Stimulated activated naive CD4-positive, alpha-beta T cell treated with Interleukin-2 at 50 U/mL for 16 hours (primary cell): ENCODE measurements at places on chromosomes 2 and 18.

- no peak for DNase-seq
Observed at GRCh38 chr2:172162739-172163336, 60.1 kb upstream of the DLX2 start.

DNA sequence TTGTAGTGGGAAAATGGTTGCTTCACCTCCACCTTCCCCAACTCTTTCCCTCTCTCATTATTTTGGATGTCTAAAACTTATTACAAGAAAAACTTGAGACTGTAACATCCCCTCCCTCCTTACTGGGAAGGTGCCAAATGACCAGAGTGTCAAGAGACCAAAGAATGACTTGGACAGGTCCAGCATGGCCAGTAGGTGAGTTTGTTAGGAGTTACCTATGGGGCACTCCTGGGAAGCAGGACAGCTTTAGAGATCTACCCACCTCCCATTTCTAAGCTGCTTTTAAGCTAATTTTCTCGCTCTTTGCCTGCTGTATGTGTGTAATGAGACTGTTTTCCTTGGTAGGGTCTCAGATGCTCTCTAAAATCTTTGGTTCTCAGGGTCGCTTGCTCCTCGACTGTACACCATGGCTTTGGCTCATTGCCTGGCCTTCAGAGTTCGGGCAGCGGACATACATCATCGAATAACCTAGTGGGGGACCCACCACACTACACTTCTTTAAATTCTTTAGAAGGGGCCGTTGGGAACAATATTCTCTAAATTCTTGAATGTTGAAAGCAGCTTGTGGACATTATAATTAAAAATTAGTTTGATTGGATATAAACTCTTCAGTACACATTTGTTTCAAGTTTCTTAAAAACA, 45.2 kb downstream of the SLC30A6 start:
- DNase-seq: no peak

- DNase-seq: no peak
Observed at GRCh38 chr18:77052983-77053309, 79.6 kb downstream of the MBP start.

GRCh38 chr2:231399853-231400680, 4.6 kb downstream of the B3GNT7 start:
- DNase-seq: no peak

- no peak for DNase-seq
Observed at GRCh38 chr2:235390816-235391194, 103.0 kb upstream of the AGAP1 start.

GRCh38 chr2:221567809-221568208, 4.3 kb downstream of the EPHA4 start:
- DNase-seq: no peak

GRCh38 chr2:103327386-103327785, 565.6 kb downstream of the TMEM182 start:
- DNase-seq: no peak

DNA sequence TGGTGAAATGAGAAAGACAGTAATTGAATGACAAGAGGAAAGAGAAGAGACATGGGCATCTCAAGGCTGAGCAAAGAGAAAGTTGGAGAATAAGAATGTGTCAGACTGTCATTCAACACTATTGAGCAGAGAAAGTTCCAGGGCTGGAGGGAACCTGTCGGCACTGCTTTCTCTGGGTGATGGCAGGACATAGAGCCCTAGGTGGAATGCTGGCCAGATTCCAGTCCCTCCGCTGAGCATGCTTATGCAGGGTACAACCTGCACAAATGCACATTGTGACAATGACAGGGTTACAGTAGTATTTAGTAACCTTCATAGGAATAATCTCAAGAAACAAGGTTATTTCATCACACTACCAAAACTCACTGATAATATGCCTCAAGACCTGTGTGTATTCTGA, 582.8 kb downstream of the ADCYAP1 start:
- DNase-seq: no peak

- DNase-seq: no peak
Observed at GRCh38 chr2:135245071-135245470, 193.0 kb downstream of the RAB3GAP1 start.

DNA sequence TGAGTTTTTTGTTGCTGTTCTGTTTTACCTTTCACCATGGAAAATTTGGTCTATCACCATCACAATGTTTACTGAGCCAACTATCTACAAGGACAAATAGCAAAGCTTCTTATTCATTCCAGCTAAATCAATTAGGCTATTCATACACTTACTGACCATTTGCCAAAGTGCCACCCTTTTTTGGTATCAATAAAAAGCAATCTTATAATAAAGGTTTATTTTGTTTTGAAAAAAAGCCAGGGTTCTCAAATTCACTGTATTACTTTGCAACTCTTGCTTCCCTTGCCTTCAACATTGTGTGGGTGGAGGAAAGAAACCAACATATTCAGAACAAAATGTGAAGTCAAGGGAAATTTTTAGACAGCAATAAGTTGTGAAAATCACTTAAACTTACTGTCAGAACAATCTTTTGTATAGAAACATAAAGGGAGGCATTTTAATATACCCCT, 15.3 kb downstream of the PELI1 start:
- no peak for DNase-seq

- no peak for DNase-seq
Observed at GRCh38 chr2:222214885-222215284, 83.9 kb downstream of the PAX3 start.

GRCh38 chr2:174750923-174751441, 13.3 kb downstream of the CHRNA1 start:
- peak; percentile 50 for DNase-seq

DNA sequence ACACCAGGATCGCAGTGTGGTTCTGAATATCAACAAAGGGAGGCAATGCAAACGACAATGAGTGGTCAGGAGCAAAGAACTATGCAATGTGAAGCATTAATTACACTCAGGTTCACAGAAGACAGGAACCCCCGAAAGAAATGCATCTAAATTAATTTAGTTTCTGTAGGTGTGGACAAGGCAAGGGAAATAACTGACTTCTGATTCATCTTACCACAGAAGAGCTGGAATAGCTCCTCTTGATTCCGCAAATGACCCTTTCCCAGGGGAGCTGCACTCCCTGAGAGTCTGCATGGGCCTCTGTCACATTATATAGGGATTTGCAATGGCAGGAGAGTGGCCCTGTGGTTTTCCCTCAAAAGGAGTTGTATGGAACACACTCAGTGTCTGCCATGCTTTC, 263.9 kb upstream of the APCDD1 start:
- no peak for DNase-seq

GRCh38 chr2:148508878-148509287, 135.7 kb upstream of the EPC2 start:
- no peak for DNase-seq

DNA sequence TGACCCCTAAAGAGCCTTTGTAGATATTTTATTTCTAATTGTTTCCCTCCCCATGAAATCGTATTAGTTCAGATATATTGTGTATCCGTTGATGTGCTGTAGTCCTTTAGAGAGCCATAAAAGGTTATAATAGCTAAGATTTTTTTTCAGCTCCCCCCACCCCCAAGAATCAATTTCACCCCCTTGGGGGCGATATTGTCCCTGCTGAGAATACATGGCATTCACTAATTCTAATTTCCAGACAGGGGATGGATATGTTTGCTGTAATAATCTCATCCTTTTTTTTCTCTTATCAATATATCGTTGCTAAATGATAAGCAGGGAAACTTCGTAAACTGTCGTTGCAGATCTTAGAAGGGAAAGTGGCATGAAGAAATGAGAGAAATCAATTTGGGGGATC, 530.7 kb downstream of the TMEM182 start:
- DNase-seq: no peak

DNA sequence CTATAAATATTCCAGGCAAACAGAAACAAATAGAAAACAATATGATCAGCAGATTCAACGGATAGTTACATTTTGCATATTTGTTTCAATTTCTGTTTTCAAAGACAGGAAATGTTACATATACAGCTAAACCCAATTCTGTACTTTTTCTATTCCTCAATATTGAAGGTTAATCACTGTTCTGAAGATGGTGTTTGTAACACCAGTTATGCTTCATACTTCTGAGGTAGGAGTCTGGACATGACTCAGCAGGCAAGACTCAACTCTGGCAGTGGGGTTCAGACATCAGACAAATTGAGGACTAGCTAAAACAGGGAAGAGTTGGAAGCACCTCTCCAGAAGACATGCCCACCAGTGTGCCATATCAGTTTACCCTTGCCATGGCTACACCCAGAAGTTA, 16.6 kb downstream of the SERPINB13 start:
- DNase-seq: no peak

DNA sequence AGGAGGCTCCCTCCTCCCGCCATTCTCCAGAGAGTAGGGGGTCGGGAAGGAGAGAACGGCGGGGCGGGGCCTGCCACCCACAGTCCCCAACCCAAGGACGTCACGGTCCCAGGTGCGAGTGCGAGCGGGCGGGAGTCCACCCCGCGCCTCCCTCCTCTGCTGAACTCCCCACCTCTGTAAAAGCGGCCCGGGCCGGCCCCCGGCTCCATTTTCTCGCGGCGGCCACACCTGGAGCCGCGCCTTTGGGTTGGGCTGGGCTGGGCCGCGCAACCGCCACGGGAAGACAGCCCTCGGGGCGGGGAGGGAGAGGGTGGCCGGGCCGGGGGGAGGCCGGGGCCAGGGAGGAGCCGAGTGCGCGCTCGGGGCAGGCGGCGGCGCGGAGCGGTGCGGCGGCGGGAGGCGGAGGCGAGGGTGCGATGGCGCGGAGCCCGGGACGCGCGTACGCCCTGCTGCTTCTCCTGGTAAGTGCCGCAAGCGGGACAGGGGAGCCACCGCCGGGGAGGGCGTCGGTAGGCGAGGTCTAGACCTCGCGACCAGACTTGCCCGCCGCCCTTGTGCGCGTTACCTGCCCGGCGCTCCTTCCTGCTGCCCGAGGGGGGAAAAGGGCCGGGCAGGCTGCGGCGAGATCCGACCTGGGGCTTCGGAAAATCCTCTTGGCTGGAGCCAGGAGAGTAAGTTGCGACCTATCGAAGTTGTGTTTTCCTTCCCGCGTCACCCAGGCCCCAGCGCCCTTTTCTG, at the start of gene DSG2:
DSG2 (plus strand) TSS at position 342 of the 738 bp plus-strand sequence; CDS start at position 417, 75 bp downstream.
- DNase-seq: no peak

DNA sequence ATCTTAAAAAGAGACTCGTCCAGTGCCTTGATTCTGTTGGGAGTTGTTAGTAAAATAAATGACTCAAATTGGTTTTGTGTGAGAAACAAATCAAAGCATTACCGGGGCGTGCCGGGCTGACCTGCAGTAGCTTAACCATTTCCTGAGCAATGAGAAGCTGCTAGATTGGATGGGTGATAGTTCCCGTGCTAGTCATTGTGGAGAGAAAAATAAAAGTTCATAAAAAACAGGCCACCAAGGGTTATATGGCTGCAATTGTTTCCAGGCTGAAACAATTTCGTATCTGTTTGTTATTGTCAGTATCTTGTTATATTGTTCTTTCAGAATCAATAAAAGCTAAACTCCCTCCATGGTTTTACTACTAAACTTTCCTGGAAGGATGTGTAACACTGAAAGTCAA, 314.4 kb downstream of the MTX2 start:
- DNase-seq: no peak

DNA sequence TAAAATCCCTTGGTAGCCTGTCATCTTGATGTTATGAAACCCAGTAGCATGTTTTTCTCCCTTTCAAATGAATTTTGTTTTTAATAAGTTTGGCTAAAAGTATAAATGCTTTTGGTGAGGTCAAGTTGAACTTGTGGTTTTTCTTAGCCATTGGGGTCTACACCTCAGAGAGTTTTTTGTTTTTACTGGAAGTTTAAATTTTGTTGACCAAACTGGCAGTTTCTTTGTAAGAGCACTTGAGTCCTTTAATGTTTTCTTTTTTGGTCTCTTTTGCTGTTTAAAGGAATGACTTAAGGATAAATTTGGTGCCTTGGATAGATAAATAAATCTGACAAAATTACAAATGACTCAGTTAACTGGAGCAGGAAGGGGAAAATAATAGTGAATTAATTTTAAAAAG, 577.3 kb downstream of the SATB2 start:
- DNase-seq: no peak

DNA sequence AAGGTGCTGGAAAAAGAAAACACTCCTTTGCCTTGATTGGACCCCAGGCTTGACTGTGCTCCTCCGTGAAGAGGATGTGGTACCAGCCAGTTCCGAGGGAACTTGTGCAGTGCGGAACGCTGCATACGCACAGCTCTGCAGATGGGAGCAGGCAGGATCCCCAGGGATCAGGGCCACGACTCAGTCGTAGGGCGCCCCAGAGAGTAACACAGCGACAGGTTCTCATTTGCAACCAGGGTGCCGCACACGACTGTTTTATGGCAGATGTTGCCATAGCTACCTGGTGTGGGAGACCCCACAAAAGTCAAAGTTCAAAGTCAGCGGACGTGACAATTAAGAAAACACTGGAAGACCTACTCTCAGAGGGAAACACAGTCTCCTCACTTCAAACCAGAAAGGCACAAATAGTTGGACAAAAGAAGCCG, 779 bp downstream of the MALL start:
- no peak for DNase-seq

GRCh38 chr18:77911971-77912605, 662.4 kb downstream of the GALR1 start:
- no peak for DNase-seq

DNA sequence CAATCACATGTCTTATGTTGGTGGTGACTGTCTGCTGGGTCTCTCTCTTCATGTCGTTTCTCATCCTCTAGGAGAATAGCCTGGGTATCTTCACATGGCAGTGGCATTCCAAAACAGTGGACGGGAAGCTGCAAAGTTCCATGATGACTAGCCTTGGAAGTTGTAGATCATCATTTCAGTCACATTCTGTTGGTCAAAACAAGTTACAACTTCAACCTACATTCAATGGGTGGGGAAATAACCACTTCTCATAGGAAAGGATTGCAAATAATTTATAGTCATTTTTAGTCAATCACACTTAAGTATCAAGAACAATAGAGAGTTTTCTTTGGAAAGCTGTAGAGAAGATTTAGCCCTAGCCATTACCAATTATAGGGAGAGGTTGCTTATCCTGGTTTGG, 395.0 kb upstream of the CDH2 start:
- no peak for DNase-seq

- DNase-seq: no peak
Observed at GRCh38 chr2:72140621-72140960, 7.1 kb downstream of the CYP26B1 start.

DNA sequence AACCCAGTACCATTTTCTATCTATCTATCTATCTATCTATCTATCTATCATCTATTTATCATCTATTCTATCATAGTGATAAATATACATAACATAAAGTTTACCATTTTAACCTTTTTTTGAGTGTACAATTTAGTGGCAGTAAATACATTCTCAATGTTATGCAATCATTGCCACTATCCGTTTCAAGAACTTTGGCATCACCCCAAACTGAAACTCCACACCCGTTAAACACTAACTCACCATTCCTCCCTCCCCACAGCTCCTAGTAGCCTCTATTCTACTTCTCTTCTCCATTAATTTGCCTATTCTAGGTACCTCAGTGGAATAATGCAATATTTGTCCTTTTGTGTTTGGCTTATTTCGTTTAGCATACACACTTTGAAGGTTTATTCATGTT, 82.5 kb upstream of the KCNE4 start:
- no peak for DNase-seq

GRCh38 chr2:241637795-241638660, 535 bp downstream of the ATG4B start:
- peak; percentile 58 for DNase-seq

GRCh38 chr2:21043744-21044532, at the start of gene APOB:
APOB (minus strand) TSS chr2:21044073; CDS start chr2:21043945, 128 bp downstream.
- DNase-seq: no peak
